Omental fat pad (tissue), 4 donors: ENCODE measurements at places on chromosomes 6 and 20.
A peak's percentile ranks its signal among the peaks of the same experiment; 100 is the strongest.

GRCh38 chr6:87907521-87907920 lies 140.1 kb upstream of the SPACA1 start:
- DNase-seq: no peak

DNA sequence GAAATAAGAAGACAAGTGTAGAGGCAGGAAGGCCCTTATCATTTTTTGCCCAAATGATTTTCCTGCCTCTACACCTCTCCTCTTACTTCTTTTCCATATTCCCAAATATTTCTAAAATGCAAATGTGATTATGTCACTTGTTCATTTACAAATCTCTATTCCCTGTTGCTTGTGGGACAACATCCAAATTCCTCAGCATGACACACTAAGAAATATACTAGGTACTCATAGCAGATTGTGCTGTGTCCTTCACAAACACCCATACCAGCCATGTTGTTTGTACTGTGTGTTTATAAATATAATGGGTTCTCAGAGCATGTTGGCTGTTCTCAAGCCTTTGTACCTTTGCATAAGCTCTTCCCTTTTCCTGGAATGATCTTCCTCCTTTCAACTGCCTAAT lies 17.7 kb upstream of the FYN start:
- DNase-seq: no peak

- DNase-seq: no peak
These were observed 78.9 kb upstream of the ISM1 start for GRCh38 chr20:13142143-13142542.

GRCh38 chr6:3813150-3813780 lies 35.9 kb upstream of the FAM50B start:
- DNase-seq: no peak

DNA sequence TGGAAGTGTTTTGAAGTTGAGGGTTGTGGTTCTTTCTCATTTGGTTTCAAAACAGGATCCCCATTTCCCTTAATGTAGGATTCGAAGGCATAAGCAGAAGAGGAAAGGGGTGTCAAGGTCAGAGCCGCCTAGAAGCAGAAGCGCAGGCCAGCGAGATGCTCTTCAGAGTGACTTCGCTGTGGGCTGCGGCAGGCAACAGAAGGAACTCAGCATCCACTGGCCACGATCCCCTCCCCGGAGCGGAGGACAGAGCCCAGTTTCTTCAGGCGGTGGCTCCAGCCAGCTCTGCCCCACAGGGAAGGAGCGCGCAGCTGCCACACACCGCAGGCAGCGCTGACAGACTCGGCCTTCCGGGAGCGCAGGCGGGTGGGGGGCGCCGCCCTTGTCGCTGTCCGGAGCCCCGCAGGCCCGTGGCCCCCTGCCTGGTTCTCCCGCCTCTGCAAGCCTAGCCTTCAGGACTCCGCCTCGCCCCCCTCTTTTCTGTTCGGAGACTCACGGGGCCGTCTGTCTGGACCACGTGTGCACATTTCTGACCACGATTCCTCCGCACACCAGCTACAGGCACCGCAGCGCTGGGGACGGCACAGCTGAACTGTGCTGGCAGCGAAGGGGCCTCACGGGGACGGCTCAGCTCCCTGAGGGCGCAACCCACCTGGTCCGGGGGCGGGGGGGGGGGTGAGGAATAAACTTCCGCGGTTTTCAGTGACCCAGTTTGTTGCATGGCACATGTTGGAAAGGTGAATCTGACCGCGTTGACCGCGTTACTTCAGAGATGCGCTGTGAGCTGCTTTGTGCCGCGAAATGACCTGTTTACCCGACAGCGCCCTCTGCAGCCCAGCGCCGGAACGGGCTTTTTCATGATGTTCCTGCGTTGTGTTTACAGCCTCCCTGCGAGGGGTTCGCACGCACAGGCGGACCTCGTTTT lies 26.1 kb downstream of the TTLL2 start:
- DNase-seq: peak; percentile 67

- no peak for DNase-seq
These were observed 300.2 kb downstream of the UTRN start for GRCh38 chr6:144585217-144585814.

GRCh38 chr6:140824595-140824994 lies 1308.1 kb upstream of the GJE1 start:
- DNase-seq: no peak

GRCh38 chr6:114288701-114289495 lies 53.9 kb downstream of the HS3ST5 start:
- DNase-seq: no peak

- no peak for DNase-seq
These were observed 224.4 kb downstream of the OGFRL1 start for GRCh38 chr6:71513036-71513435.

GRCh38 chr6:106519460-106520394 lies 109.6 kb downstream of the RTN4IP1 start:
- no peak for DNase-seq

- DNase-seq: no peak
These were observed 86.5 kb downstream of the CHD6 start for GRCh38 chr20:41531518-41532275.

GRCh38 chr20:57742507-57743181 lies 32.8 kb upstream of the PMEPA1 start:
- DNase-seq: no peak

DNA sequence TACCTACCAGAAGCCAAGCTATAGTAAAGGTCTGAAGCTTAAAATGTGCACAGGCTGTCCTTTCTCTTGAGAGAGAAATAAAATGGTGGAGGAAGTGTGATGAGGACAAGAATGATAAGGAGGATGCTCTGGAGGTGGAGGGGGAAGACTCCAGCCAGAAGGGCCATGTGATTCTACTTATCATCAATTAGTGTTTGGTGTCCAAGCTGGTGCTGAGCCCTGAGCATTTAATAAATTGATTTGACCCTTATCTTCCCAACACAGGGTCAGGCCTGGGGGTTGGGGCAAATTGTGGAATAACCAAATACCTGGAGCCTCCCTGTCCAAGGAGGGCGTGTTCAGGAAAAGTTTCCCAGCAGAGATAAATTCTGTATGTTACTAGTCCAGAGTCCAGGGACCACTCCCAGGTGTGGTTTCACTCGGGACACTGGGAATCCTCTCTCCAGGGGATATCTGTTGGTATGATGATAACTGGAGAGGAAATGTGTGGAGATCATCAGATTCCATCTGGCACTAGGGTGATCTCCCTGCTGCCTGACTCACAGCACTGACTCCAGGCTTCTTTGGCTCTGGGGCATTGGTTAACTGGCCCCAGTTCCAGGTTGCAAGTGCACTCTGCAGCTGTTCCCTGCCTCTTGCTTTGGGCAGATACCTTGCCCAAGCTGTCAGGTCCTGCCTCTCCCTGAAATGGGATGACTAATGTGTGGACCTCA lies 3.8 kb upstream of the MYBL2 start:
- no peak for DNase-seq

GRCh38 chr20:23205611-23206041 lies 119.5 kb upstream of the CD93 start:
- DNase-seq: no peak

DNA sequence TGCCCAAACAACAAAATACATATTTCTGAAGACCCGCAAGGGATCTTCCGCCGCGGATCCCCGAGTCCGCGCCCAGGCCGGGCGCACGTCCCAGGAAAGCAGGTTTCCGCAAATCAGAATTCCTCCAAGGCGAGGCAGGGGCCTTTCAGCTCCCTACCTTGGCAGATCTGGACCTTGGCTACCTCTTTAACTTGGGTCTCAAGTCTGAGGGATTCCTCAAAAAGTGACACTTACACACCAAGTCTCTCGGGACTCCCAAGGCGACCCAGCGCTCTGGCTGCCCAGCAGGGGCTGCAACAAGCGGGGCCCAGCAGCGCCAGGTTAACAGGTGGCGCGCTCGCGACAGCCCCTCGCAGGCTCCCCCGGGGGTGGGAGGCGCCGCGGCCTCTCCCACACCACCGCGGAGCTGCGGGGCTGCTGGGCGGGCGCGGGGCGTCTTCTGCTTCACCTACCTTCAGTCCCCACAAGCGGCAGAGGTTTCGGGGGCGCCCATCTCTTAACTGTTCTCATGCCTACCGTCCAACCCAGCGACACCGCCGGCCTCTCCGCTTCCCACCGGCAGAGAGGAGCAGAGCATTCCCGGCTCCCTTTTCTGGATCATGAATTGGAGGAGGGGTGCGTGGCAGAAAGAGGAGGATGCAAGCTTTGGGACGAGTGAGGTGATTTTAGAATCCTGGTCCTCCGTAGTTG lies 414 bp downstream of the SIM1 start:
- DNase-seq: no peak

DNA sequence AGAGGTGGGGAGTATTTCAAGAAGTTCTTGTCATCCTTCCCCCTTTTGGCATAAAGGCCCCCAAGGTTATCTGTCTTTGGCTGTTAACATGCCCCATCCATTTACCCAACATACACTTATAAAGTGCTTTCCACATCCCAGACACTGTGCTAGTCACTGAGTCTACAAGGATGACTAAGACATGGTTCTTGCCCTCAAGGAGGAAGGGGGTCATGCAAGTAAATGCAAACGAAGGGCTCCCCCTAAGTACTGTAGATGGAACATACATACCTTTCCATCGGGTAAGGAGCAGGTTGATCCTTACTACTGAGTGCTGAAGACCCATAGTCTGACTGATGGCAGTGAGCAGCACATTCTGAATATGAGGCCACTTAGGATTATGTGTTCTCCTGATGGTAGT lies 38.3 kb downstream of the HECA start:
- no peak for DNase-seq

DNA sequence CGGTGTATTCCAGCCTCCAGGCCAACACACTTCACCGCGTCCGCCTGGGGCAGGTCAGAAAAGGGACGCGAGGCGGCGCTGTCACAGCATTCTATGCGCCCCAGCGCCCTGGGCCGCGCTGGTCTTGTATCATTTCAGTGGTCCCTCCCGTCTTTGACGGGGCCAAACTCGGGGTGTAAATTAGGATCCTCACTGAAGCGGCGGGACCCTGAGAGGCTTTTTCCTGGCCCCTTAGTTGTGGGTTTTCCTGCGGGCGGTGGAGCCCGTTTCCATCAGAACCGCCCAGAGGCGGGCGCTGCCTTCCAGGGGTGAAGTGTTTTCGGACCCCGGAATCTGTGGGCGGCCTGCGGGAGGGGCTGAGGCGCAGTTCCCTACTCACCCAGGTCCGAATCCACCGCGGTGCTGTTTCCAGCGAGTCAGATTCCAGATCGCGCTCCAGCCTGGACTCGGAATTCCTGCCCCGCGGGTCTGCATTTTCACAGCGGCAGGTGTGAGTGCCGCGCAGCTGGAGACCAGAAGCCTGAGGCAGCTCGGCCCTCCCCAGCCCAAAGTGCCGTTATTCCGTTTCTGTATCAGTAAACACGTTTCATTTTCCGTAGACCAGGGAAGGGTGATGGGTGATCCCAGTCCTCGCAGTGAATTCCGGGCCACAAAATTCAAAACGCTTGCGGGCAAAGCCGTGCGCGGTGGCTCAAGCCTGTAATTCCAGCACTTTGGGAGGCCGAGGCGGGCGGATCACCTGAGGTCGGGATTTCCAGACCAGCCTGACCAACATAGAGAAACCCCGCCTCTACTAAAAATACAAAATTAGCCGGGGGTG lies 3.9 kb upstream of the MICB start:
- DNase-seq: peak; percentile 76

DNA sequence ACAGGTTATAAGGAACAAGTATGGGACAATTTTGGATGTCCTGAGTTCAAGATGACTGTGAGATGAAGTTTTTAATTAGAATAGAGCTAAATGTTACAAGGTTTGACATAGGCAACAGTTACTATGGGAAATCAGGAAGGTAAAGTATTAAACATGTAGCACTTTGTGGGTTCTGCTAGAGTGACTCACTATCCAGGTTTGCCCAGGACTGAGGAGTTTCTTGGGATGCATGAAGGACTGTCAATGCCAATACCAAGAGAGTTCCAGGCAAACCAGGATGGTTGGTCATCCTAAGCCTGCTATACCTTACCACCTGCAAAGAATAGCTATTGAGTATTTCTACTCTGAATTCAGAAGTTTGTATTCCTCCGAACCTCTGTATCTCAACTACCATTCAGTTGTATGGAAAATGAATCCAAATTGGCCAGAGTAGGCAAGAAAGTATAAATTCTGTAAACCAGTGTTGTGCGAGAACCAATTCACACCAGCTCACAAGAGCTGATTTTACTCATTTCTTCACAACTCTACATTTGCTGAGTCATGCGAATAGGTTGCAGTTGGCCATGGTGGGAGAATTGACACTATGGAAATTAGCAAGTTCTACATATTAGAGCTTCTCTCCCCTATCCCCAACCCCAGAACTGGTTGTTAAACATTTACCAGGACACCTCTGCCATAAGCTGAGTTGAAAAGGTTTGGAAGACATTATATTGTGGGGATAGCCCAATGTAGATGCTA lies 449.5 kb downstream of the PLCB1 start:
- DNase-seq: no peak

DNA sequence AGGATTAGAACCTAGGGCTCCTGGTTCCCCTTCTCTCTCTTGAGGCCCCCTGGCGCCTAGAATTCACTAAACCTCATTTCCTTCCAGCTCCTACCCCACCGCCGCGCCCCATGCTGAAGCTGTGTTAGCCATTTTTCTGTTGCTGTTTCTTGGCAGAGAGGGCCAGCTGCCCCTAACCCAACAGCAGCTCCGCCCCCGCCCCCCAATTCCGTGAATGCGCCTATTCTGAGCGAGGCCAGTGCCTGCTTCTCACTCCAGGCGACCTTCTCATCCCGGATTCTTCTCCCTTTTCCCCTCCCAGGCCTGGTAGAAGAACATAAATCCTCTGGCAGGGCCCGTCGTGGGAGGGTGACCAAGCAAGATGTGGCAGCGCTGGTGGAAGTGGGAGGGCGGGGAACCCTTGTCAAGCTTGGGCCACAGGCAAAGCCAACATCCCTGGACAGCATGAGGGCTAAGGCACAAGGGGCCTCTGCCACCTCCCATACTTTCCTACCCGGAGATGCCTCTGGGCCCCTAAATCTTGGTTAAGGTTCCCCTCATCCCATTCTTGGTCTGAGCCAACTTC lies 518 bp downstream of the RBPJL start:
- no peak for DNase-seq

- DNase-seq: no peak
These were observed 201.3 kb upstream of the DTNBP1 start for GRCh38 chr6:15864038-15864707.

DNA sequence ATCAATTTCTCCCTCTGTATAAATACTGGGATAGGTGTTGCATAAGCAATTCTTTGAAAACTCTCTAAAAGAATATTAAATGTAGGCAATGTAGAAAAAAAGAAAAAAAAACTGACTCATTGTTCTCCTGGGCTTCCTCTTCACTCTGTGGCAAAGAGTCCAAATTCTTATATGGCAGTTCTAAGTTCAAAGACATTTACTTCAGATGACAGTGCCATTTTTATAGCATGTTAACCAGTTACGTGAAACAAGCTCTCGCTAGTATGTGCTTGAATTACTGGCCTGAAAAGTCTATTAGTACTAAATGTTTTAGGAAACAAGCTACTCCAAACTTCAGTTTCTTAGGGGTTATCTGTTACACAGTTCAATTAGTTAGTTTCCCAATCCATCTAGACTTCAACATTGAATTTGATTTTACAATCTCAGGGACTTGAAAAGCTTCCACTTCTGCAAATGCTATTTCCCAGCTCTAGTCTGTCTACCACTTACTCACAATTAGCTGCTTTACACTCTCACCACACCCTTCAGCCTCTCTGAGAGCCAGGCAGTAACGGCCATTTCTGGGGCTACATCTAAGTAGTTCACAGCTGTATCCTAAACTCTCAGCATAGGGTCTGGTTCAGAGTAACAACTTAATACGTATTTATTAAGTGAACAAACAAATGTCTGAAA lies 100.4 kb downstream of the OGFRL1 start:
- no peak for DNase-seq
